GM12892 (cell line): ENCODE measurements at places on chromosomes 4 and X.

DNA sequence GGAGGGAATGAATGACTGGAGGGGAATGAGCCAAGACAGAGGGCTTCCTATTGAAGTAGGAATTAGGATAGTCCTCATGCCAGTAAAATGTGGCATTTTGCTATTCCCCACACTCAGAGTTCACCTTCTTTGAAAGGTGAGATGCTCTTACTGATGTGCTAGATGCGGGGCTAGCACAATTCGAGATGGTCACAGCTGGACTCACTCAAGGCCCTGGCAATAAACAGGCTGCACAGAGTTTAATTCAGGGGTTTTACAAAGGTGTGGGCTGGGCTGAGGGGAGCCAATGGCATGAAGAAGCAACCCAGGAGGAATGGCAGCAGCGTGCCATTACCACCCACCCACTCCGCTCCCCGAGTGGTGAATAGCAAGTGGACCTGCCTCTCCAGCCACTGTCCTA lies 55.1 kb downstream of the ENPP6 start:
- no peak for DNase-seq

DNA sequence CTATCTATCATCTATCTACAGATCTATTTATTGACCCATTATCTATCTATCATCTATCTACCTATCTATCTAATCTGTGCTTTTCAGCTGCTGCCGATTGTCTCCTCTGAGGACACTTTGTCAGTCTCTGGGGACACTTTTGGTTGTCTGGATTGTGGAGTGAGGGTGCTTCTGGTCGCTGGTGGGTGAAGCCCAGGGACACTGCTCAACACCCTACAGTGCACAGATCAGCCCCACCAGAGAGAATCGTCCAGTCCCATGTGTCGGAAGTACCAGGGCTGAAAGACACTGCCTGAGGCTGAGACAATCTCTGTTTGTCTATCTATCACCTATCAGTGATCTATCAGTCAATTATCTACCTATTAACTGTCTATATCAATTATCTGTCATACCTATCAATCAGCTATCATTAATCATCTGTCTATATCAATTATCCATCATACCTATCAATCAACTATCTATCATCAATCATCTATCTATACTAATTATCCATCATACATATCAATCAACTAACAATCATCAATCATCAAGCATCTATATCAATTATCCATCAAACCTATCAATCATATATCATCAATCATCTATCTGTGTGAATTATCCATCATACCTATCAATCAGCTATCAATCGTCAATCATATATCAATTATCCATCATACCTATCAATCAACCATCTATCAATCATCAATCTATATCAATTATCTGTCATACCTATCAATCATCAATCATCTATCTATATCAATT lies 70.0 kb upstream of the PPP2R3B start:
- no peak for DNase-seq

DNA sequence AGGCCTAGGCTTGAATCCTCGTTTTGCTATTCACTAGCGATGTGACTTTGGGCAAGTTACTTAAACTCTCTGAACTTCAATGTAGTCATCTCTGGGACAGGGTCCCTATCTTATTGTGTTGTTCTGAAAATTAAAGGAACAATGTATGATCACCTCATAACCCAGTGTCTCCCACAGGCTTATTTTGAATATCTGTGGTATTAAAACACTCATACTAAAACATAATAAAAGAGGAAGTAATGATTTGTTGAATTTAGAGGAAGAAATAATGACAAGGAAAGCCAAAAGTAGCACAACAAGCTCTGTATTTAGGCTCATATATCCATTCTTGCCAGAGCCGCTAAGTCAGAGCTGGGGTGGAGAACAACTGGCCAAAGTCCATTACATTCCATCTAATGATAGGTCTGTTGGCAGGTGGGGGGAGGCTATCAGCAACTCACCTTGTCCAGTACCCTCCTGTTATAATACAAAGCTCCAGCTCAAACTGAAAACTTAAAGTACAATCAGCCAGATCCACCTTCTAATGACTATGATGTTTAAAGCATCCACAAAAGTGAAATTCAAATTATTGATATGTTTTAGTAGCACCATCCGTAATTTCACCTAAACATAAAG lies 64.5 kb upstream of the LSM6 start:
- DNase-seq = no peak

DNA sequence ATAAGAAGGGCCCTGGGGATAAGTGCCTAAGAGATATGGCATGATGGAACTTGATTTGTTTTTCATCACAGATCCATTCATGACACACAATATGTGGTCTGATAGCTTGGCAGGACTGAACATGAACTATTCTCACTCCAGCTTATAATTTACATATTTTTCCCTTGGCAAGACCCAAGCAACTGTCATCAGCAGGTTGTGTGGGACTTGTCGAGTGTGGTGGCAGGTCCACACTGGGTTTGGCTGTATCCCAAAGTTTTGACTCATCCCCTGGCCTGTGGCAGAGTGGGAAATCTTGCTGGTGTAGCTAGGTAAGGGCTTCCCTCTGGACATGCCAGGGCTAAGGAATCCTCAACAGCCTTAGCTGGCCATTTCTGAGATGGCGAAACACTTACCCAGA lies 81.0 kb upstream of the STIM2 start:
- DNase-seq = no peak

DNA sequence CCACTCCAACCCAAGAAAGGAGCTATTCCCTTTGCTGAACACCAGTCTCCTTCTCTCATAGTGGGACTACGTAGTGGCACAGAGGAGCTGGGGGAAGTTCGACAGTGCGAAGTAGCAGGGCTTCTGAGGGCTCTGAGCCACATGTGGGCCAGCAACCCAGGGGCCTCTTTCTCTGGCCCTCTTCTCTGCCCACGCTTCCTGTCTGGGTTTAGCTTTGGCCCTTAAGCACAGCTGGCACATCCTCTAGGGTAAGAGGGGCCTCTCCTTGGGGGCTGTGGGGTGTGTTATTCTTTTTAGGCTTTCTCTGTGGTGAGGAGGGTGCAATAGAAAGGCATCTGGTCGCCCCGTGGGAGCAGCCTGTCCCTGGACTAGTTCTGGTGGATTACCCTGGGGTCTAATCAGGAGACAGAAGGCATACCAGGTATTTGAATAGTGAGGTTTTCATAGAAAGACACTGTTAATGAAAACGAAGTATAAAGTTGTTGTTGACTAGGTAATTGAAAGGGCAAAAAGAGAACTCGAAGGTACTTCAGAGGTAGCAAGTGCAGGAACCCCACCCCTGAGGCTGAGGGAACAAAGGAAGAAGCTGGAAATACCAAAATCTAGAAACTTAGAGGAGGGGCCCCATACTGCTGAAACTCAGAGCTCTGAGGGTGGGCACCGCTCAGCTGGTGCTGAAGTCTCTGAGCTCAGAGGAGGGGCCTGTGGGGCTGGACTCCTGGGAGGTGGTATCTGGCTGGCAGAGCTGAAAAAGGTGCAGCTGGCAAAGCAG lies 151.9 kb upstream of the RPS6KA3 start:
- DNase-seq = no peak

DNA sequence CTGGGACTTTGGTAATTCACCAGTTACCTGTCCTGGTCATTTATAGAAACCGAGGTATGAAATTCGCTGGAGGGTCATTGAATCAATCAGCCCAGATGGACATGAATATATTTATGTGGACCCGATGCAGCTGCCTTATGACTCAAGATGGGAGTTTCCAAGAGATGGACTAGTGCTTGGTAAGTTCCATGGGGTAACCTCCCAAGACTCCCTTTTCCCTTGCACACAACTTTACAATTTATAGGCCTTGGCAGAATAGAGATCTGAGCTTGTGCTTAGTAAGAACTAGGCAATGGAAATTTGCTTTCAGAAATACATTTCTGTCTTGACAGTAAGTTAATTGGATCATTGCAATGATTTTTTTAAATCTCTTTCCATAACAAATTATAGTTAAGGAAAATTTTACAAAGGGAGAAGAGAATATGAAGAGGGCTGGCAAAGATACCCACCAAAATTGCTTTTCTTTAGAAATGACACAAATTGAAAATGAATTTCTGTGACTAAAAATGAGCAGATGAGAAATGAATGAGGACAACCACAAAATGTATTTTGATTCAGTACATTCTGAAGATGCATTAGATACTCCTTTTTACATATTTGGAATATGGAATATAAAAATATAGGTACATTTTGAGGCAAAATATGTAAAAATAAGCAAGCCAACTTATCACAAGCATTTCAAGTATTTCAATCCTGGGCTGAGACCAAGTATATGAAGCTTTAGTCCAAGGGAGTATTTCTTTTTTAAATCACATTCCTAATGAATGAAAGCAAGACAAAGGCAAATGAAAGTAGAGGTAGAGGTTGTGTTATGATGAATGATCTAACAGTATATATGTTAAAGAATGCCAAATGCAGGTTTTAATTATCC lies 45.9 kb downstream of the PDGFRA start:
- no peak for DNase-seq

- no peak for DNase-seq
These were observed 49.2 kb upstream of the TLR2 start for GRCh38 chr4:153634738-153635353.

GRCh38 chrX:330726-331150 lies 12.1 kb upstream of the GTPBP6 start:
- DNase-seq = no peak

DNA sequence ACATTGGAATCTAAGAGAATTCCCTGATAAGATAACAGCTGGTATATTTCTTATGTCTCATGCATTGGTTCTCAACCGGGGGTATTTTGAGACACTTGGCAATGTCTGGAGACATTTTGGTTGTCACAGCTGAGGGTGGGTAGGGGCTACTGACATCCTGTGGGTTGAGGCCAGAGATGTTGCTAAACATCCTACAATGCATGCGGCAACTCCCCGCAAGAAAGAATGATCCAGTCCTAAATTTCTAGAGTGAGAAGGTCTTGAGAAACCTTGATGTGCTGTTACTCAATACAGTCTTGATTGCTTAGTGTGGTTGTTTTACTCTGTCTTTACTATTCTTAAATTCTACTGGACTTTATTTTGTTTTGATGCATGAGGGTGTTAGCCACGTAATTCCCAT lies 287.2 kb downstream of the FRMPD4 start:
- DNase-seq = no peak

DNA sequence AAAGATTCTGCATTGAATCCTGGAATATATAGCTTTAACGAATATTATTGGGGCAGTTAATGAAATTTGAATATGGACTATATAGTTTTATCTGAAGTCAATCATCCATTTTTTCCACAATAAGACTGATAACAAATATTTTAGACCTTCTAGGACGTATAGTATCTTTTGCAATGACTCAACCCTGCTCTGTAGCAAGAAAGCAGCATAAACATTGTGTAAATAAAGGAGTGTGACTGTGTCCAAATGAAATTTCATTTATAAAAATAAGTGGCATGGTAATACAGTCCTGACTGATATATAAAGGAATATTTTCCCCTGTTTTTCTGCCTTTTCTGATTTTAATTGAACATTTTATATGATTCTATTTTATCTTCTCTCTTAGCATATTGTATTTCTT lies 947.7 kb upstream of the SLIT2 start:
- no peak for DNase-seq

DNA sequence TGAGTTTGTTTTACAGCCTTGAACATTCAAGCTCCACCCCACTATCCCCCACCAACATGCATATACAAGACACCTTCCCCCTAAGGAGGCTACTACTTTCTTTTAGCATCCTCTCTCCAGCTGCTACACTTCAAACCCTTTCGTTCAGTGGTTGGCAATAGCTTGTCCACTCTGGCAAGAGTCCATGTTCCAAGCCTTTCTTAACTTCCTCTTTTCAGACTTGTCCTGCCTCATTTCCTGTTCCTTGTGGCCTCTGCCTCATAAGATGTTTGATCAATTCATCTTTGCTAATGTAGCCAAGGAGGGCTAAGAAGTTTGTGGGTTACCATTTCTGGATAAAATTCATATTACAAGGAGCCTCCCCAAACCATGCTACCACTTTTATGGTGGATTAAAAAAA lies 20.8 kb upstream of the ZCCHC12 start:
- no peak for DNase-seq
